SK-N-SH treated with all-trans-retinoic acid at 6 μM for 48 hours (cell line): ENCODE measurements at places on chromosomes 5 and 9.

- no peak for ATAC-seq
Measured at GRCh38 chr5:110809006-110809405, 70.2 kb downstream of the SLC25A46 start.

DNA sequence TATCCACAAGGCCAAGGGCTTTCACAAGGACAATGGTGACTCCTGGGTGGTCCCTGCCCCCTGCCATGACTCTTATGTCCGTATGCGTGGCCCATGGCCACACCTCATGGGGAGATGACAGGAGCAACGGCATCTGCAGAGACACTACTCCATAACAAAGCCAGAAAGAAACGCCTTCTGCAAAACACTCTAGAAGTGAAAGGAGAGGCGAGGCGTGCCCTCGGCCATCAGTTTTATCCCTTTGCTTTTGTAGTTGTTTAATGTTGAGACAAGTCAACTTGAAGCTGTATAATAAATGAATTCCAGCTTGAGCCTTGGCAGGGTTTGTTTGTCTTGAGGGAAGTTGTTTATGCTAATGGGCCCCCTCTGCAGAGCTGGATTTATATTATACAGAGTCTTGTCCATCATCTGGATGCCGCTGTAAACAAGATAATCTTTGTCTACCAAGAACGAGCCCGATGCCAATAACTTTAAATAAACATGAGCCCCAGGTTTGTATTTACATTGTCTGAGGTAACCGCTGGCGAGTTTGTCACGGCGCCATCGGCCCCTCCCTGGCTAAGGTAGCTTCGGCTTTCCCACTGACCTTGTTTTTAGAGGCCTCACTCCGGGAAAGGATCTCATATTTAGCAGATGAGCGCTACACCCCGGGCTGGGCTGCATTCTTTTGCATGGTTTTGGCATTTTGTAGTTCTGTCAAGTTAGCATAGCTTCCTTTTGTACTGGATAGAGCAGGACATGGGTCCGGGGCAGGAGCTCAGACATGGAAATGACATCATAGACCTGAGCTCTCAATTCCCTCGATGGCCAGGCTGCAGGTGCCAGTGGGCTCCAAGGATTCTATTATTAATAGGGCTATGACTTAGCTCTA is 165.3 kb downstream of the ERCC6L2 start:
- ATAC-seq = no peak

DNA sequence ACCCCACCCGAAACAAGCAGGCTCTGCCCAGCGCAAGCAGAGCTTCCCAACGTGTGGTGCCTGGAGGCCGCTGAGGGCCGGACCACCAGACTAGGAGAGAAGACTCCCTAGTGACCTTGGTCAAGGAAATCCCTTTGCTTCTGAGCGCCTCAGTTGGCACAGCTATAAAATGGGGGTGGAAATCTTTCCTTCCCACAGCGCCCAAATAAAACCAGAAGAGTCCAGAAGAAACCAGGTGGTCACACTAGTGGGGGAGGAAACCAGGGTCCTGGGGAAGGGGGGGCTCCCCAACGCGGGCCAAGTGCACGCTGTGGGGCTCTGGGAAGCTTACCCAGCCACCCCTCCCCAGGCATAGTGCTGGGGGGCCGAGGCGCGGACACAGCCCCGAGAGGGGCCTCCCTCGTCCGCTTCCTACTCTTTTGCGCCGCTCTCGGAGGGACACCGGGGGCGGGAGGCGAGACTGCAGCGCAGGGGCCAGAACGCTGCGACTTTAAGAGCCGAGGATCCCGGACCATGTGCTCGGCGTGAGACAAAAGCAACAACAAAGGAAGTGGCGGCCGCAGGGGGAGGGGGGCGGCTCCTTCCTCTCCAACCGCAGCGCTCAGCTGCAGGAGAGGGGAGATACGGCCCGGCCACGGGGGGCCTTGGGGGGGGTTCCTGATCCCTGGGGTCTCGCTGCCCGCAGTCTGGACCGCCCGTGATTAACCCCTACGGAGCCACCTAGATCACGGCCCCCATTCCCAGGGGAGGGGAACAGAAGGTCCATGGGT is 885 bp downstream of the RNF44 start:
- ATAC-seq = peak; percentile 60

DNA sequence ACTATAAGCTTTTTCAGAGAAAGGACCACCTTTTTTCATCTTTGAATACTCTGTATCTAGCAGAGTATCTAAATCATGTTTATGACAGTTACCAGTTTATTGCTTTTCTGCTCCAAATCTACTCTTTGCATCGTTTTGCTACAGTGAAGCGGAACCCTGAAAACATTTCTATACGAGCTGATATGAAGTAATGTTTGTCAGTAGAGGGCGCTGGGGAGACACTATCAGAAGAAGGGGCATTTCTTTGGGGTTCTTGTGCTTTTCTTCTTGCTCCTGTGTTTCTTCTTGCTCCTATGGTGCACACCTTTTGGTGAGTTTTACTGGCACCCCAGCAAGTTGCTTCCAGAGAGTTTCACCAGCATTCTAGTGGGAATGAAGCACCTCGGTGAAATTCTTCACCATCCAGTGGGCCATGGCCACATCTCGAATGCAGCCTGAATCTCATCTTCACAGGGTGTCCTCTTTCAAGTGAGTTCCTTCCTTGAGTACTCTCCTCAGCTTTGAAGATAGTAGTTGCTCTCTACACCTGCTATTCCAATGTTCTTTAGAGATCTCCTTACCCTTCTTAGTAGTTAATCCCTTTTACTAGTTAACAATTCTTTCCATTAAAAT is 98.4 kb downstream of the FGF1 start:
- ATAC-seq = peak; percentile 36; the same call in 2 of the 3 replicates

- ATAC-seq = no peak
Measured at GRCh38 chr5:58860680-58861079, 277.8 kb downstream of the RAB3C start.

DNA sequence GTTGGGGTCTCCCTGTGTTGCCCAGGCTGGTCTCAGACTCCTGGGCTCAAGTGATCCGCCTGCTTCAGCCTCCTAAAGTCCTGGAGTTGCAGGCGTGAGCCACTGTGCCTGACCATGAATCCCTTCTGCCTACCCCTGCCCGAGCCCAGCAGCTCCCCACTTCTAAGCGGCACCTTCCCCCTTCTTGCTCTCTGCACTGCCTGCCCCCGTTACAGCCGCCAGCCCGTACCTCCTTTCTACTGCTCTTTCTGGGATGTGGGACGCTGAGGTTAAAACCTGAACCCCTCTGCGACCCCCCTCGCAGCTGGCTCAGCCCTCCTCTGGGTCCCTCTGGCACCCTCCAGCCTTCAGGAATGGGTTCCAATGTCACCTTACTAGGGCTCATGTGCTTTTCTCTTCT is 249.6 kb downstream of the PBX3 start:
- no peak for ATAC-seq

DNA sequence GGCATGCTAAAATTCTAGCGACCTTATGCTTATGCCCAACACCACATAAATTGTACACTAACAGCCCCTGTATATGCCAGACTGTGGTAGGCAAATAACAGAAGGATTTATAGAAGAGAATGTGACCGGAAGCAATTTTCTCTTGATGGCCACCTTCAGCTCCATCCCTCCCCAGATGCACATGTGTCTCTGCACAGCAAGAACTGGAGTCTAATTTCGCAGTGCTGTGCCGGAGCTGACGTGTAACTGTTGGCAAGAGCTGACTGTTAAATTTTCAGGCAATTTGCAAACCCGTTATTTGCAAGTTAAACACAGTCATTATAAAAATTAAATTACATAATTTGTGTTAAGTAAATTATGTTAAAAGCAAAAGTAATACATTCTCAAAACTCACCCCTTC is 48.4 kb downstream of the PCA3 start:
- no peak for ATAC-seq

DNA sequence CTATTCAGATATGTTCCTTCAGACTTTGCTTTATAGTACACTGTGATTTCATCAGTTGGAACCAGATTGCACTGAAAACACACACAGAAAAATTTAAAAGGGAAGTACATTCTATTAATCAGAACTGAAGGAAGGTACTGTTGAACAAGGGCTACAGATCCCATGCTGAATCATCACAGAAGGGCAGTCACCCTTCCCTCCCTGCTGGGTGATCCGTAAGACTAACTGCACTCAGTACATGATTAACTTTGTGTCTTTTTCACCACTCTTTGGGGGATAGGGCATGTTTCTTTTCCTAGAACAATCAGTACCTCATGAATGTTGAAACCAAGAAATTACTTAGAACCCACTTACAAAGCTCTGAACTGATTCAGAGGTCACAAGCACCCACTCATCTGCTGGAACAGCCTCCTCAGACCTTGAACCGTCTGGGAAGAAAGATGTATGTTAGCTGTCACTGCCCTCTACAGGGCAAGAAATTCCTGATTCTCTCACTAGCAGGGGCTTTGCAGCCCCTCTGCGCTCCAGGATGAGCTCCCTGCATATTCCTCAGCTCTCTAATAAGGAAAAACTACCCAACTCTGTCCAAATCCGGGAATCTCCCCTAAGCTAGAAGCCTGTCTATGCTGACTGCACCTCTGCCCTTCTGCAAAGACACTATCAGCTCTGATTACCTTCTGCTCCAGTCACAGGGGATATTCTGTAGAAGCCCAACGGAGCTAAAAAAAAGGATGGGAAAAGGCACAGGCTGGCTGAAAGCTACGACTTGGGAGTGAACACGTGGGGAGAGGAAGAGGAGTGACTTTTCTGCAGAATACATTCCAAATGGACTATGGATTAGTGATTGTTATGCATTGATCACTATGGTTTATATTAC is 51.0 kb downstream of the IARS1 start:
- peak; percentile 48 for ATAC-seq

DNA sequence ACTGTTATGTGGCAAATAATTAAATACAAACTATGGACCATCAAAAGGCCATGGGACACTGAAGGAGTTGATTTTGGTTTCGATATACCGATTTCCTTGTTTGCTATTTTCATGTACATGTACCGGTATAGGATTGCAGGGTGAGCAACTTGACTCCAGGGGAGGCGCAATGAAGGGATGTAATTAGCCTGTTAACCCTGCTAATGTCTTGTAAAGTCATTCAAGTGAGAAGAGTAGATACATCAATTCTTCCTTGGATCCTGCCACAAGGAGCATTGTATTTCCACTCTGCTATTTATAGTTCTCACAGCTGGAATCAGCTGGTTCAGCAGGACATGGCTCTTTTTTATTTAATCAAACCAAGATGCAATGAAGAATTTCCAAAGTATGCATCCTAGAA is 102.0 kb downstream of the STK32A start:
- ATAC-seq = no peak

GRCh38 chr5:148965511-148966265 is 97.2 kb downstream of the SH3TC2 start:
- peak; percentile 94 for ATAC-seq

DNA sequence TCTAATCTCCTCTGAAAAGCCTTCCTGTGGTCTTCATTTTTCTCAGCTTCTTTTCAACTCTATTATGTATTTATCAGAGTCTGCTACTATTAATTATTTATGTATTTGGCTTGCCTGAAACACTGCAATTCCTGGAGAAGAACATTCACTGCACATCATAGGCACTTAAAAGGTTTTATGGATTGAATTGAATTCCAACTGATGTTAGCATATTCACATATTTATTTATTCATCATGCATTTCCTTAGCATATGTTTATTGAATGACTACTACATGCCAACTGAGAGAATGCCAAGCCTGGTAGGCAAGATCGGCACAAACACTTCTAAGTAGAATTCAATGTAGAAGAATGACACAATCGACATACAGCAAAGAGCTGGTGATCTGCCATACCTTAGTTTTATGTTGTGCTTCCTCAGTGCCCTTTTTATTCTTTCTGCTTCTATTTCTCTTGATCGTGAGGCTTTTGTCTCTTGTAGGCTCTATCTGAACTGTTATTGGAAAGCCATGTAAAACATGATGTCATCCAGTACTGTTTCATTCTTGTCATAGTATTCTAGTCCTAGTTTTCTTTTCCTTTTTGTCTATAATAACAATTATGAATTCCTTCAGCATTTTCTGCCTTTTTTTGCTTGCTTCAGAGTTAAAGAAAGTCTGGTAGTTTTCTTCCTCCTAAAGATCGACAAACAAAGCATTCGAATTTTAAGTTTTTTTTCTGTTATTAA is 454.2 kb downstream of the TLE4 start:
- no peak for ATAC-seq

- no peak for ATAC-seq
Measured at GRCh38 chr9:92592537-92592936, 56.7 kb upstream of the ECM2 start.

GRCh38 chr5:176492431-176492830 is 44.2 kb downstream of the FAF2 start:
- no peak; the same call in 2 of the 3 replicates for ATAC-seq

DNA sequence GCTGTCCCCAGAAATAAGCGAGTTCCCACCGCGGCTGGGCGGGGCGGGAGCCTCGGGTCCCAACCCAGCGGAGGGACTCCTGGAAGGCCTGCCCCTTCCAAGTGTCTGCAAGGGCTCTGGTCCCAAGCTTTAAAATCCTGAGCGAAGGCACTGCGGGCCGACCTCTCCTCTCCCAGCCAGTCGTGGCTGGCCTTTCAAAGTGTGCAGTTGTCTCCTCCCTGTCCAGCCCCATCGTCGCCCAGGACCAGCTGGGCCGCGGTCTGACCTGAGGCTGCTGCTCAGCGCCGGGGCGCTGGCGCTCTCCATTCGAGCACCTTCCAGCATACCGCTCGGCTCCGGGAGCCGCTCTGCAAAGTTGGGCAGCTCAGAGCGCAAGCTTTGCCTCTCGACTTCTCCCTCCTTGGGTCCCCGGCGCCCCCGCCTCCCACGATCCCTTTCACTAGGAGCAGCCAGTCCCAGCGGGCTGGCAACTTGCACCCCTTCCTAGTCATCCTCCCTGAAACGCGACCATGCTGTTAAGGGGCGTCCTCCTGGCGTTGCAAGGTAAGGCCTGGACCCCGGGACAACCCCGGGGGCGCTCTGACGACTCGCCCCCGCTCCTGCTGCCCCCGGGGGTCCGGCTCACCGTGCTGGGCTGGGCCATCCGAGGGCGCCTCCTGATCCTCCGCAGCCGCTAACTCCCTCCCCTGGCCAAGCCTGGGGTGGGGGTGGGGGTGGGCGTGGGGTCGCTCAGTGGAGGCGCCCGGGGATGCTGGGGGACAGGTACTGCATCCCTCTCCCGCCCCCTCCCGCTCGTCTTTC is at the start of gene MAMDC2:
Gene MAMDC2, plus strand, starts transcription at position 160 of the 801 bp plus-strand sequence. Its CDS starts 350 bp downstream, at position 510.
- no peak; the same call in 2 of the 3 replicates for ATAC-seq

DNA sequence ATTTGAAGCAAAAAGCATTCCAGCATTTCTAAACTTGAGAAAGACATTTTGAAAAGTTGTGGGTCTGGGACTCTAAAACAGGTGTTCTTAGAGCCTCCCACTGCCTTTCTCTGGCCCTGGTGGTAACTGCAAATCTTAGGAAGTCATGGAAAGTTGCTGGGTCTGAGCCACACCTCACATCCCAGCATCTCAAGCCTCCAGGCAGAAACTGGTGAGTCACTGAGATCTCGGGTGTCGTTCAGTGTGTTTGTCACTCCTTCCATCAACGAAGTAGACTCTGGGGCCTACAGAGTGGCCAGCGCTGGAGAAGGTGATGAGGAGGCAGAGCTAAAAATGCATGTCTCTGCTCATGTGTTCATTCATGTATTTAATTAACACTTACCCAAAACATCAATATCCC is 59.6 kb upstream of the C5orf58 start:
- ATAC-seq = peak; percentile 56; the same call in 2 of the 3 replicates
